ENCODE measurements at places on chromosomes 13 and 19. TPM values are rescaled to one million over a fixed set of nuclear protein-coding genes. Genes with fewer than 3 reads are reported as not detected.

DNA sequence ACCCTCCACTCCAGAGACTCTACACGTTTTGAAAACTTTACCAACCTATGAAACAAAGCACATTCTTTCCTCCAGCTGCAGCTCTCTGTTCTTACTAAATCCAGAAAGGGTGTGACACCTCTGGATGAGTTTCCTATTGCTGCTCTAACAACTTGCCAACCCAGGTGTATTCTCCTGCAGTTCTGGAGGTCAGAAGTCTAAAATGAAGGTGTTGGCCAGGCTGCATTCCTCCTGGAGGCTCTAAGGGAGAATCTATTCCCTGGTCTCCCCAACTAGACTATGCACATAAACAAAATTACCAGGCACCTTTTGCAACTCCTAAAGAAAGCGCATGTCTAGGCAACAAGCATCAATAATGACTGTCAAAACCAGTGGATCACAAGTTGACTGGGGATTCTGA, 128.8 kb downstream of the NUFIP1 start:
- no peak for DNase-seq

The ZNF208 gene
- not detected for total RNA-seq

The GNG8 gene
- total RNA-seq = not detected

DNA sequence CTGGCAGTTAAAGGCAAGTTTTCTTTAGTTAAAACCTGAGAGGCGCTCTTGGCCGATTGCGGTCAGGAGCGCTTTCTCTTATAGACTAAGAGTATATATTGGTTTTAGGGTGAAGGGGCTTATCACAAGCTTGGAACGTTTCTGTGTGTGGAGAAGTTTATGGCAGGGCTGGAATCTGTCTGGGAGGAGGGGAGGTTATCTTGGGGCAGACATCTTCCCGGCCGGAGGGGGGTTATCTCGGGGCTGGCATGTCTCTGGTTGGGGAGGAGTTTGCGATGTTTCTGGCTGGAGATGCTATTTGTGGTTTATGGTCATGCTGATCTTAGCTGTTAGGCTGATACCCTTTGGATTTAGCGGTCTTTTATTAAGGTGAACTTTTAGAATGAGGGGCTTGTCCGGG, 18.3 kb downstream of the KDM4B start:
- no peak for DNase-seq

GRCh38 chr19:52198678-52199077, 8.8 kb downstream of the PPP2R1A start:
- DNase-seq = no peak

DNA sequence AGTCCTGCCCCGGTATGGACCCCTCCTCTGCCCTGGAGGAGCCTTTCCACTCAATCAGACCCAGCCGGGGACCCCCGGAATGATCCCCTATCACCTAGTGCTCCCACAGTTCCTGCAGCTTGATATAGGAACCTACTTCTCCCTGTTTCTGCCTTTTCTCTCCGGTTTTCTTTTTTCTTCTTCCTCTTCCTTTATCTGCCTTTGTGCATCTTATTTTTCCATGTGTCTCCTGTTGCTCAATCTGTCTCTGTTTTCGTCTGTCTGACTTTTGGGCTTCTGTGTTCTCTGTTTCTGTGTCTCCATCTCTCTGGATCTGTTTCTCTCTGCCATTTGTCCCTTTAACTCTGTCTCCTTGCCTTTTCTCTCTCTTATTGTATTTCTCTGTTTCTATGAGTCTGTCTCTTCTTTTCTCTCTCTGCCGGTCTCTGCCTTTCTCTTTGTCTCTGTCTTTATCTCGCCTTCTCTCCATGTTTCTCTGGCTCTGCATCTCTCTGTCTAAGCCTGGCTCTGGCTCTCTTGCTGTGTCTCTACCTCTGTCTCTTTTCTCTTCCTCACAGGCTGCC, 10.0 kb downstream of the MEGF8 start:
- DNase-seq = no peak

- DNase-seq = no peak
These were observed 17.0 kb upstream of the TDRD3 start for GRCh38 chr13:60379837-60380565.

DNA sequence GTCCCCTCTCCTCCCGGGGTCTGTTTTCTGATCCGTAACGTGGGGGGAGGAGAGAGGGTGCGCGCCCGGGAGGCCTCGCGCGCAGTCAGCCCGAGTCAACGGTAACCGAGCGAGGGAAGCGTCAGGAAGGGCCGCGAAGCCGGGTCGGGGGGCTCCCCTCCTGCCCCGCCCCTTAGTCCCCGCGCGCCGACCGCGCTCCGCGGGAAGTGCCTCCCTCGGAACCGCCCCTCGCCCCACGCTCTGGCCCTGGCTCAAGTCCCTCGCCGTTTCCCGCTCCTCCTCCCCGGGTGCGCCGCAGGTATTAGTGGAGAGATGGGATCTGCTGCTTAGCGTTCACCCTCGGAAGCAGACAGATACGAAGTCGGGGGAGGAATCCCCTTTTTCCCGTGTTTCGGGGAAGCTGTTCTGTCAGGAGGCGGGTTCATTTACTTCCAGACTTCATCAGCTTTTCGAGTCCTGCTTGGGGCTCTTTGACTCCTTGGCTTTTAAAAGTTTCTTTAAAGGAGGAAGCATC, 770 bp downstream of the HNRNPM start:
- no peak for DNase-seq

DNA sequence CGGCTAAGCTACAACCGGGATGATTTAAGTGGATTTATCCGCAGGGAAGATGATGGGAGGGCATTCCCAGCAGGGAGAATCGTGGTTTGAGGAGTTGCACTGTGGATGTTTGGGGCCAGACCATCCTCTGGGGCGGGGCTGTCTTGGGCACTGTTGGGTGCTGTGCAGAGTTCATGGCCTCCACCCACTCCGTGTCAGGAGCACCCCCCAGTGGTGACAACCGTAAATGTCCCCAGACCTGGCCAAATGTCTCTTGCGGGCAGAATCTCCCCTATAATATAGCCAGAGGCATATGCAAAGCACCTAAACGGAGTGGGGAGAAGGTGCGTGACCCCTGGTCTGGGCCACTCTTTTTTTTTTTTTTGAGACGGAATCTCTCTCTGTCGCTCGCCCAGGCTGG, 40.2 kb downstream of the SMIM24 start:
- no peak for DNase-seq

GRCh38 chr19:50007170-50007569, 18.0 kb downstream of the VRK3 start:
- no peak for DNase-seq

The PLIN5 gene
- total RNA-seq = 0.32 TPM

DNA sequence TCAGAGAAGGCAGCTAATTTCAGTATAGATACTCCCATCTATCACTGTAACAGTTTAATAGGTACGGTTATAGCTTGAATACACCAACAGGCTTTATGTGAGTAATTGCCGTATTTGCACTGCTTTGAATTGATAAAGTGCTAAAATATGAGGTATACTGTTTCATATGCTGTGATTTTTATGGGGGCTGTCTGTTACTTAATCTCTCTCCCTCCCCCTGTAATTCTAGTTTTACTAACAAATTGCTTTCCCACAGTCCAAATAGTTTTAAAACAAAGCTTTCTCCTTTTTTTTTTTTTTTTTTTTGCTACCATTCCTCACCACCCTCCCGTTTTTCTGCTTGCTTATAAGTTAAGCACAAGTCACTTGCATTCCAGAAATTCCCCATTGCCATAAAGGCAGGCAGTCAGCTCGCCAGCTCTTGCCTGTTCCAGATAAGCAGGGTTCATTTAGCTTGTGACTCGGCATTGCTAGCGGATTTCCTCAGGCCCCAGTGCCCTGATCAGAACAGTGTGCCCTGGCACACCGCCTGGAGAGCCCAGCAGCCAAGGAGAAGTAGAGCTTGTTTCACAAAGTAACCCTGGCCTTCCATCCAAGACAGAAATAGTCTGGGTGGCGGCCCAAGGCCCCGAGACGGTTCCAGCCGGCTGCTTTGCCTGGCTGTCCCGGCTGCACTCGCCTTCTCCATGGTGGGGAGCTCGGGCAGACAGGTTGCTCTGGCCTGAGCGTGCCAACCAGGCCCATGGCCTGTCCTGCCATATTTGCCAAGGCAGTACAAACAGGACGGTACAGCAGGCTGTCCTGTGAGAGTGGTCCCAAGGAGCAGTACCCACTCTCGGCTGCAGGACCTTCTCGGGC, 43.5 kb upstream of the NPAS1 start:
- DNase-seq = peak; percentile 97

- DNase-seq = no peak
These were observed 36.0 kb downstream of the SPTBN4 start for GRCh38 chr19:40502647-40503319.

GRCh38 chr19:41616792-41617621, 9.9 kb downstream of the CEACAM4 start:
- no peak for DNase-seq

The CABP5 gene
- total RNA-seq = not detected

The ZIC5 gene
- not detected for total RNA-seq

The PLK5 gene
- not detected for total RNA-seq

DNA sequence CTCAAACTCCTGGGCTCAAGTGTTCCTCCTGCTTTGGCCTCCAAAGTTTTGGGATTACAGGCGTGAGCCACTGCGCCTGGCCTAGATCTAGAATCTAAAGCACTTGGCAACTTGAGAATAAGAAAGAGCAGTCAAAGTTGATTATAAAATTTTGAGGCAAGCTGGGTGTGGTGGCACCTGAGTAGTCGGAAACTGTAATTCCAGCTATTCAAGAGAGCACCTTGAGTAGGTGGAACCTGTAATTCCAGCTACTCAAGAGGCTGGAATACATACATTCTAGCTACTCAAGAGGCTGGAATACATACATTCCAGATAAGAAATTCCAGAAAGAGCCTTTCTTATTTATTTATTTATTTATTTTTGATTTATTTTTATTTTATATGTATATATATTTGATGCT, 8.3 kb upstream of the NAA16 start:
- no peak for DNase-seq

DNA sequence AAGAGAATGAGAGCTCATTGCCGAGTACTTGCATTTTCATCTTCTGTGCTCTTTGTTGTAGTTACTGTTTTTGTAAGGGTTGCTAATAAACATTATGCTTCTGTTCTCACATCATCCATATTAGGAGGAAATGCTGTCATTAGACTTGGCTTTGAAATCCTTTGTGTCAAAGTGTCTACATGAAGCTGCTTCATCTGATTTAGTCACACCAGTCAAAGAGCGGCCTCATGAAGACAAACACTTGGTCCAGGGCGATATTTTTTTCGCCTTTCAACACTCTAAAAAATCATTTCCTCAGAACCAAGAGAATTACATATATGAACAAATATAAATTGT, 105.0 kb downstream of the SPRY2 start:
- peak; percentile 59 for DNase-seq

DNA sequence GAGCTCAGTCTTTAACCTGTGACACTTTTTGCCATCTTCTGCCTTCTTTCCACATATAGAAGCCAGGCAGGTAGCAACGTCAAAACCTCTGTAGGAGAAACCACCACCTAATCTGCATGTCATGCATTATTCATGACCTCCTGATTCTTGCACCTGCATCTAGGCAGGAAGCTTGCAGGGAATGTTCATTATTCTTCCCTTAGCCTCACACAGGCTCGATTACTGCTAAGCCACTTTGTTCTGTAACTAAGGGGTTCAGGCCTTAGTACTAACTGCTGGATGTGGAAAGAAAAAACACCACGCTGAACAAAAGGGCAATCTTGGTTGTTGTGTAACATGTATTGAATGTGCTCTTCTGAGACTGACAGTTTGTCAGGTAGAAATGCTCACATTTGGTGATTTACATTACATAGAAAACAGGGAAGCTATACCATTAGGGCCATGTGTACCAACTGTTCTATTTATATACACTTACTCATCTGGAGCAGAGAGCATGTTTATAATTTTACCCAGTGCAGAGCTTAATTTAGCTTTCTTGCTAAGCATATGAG, 366.9 kb downstream of the KLF12 start:
- DNase-seq = no peak

GRCh38 chr19:47637550-47637949, 28.6 kb downstream of the BICRA start:
- DNase-seq = no peak

DNA sequence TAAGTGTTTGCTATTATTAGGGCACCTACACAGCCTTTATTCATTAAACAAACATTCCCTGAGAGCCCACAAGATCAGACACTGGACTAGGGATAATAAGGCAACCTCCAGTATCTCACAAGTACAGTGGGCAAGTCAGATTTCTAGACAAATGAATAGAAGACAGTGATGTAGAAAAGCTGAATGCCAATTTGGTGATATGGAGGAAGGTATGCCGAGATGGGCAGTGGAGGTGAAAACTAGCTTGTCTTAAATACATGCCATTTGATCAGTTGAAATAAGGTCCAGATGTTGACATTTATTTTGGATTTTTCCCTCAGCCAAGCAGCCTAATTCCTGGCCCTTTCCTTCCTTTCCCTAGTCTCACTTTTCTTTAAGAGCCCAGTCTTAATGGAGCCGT, 130.3 kb downstream of the RXFP2 start:
- DNase-seq = no peak

GRCh38 chr13:96844616-96845015, 149.7 kb downstream of the OXGR1 start:
- DNase-seq = no peak

The VSTM1 gene
- not detected for total RNA-seq

GRCh38 chr19:16594681-16595091, 22.5 kb upstream of the SLC35E1 start:
- no peak for DNase-seq

DNA sequence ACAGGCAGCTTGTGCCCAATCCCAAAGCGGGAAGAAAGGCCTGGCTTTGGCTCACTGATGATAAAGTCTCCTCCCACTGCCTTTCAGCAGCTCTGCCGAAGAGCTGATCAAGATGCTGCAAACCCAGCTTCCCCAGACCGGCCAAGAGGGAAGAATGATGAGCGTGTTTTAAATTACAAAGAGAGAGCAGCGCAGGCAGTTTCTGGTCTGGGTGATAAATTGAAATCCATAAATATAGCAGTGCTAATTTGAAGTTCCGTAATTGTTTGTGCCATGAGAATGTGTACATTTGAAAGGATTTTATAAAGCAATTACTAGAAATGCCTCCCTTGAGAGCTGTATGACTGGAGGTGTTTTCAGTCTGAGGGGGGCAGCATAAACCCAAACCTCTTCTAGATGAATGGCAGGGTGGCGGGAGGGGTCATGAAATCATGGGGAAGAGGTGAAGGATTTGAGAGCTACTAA, 171.8 kb downstream of the STK24 start:
- no peak for DNase-seq

DNA sequence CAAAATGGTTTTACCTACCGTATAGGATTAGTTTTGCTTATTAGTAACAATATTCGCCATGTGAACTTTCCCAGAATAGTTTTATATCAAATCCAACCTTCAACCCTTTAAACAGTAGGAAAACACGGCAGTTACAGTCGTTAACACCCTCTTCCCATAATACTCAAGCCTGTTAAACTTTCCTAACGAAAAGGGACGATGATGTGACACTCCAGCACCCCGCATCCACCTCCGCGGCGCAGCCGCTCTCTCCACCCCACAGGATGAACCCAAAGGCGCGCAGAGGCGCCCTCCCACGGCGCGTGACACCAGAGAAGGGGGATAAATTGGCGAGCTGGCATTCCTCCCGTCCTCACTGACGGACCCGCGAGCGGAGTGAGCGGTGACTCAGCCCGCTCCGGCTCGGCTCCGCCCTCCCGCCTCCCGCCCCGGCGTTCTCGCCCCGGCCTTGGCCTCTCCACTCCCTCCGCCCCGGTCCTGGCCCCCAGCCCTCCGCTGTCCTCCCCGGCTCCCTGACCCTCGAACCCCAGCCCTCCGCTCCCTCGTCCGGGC, 665 bp downstream of the TUBGCP3 start:
- peak; percentile 44 for DNase-seq

- no peak for DNase-seq
These were observed 156.9 kb upstream of the TSHZ3 start for GRCh38 chr19:31506102-31506501.

GRCh38 chr13:88074794-88075510, 403.8 kb downstream of the SLITRK5 start:
- DNase-seq = no peak

All from pulmonary artery endothelial cell (primary cell).